ENCODE measurements at places on chromosomes 5 and 9.

- no peak for DNase-seq
Observed at GRCh38 chr9:13979941-13980318, 334.0 kb downstream of the NFIB start.

- DNase-seq = no peak
Observed at GRCh38 chr5:32628049-32628844, 42.9 kb downstream of the SUB1 start.

DNA sequence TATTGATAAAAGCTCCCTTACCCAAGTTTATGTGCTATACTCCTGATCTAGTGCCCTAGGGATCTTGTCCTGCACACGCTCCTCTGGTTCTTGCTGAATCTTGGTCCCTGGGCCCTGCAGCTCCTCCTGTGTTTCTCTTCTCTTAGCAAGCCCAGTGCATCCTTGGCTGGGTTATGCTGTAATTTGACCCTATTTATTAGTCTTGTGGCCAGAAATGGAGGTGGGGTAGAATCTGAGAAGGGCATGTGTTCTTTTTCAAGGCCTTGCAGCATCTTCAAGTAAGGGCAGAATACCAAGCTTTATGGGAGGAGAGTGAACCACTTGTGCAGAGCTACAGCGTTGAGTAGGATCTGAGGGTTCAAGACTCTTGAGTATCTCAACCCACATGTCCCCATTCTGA is 366.8 kb downstream of the FAM170A start:
- DNase-seq = no peak

DNA sequence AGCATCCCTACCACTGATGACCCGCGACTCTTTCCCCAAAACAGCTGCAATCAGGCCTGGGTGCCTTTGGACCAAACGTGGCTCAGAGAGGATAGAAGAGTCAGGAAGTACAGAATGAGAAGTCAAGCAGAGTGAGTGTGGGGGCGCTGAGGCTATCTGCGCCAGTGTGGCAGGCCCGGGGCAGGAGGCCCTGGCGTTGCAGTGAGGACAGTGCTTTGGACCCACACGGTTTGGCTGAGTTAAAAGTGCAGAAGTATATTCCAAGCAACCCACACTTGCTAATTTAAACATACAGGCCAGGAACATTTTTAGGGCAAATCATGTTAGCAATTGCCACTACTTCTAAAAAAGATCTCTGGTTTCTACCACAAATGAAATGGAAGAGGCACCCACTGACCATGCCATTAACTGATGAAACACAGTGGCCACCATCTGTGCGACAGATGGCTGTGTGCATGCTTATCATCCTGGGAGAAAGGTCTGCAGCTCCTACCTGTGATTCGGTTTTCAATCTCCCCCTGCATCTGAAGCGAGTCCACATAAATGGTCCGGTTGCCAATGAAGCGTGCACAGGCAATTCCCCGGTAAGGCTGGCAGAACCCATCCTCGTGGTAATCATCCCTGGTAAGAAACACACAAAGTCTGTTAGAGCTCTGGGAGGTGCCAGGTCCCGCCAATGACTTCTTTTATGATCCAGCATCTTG is 213.0 kb downstream of the ROR2 start:
- DNase-seq = no peak

DNA sequence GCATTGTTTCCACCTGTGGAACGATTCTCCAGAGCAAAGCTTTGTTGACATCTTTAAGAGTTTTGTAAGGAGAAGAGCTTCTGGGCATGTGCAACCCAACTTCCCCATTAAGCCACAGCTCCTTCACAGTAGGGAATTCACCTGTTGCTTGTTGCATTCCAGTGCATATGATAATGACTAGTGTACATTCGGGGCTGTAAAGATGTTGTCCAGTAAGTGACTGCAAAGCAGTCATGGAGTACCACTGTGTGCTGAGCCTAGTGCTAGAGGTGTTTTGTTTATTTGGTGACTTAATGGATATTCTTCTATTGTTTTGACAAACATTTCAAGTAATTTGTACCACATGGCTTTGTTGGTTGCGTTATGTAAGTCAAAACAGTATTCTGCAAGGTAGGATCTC is 12.8 kb downstream of the UGCG start:
- no peak for DNase-seq

DNA sequence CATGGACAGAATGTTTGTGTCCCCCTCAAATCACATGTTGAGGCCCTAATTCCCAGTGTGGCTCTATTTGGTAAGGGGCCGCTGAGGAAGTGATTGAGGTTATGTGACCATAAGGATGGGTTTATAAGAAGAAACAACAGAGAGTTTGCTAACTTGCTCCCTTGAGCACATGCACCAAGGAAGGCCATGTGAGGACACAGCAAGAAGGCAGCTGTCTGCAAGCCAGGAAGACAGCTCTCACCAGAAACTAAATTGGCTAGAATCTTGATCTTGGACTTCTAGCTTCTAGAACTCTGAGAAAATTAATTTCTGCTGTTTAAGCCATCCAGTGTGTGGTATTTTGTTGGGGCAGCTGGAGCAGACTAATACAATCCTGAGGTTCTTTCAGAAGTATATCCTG is 35.2 kb upstream of the CDC42SE2 start:
- no peak for DNase-seq

- no peak for DNase-seq
Observed at GRCh38 chr5:168766426-168766700, 187.2 kb upstream of the PANK3 start.

GRCh38 chr9:1917396-1917935 is 97.7 kb upstream of the SMARCA2 start:
- no peak for DNase-seq

GRCh38 chr9:91177661-91178280 is 183.9 kb downstream of the AUH start:
- DNase-seq = no peak
